ENCODE measurements at places on chromosomes 4 and X.

DNA sequence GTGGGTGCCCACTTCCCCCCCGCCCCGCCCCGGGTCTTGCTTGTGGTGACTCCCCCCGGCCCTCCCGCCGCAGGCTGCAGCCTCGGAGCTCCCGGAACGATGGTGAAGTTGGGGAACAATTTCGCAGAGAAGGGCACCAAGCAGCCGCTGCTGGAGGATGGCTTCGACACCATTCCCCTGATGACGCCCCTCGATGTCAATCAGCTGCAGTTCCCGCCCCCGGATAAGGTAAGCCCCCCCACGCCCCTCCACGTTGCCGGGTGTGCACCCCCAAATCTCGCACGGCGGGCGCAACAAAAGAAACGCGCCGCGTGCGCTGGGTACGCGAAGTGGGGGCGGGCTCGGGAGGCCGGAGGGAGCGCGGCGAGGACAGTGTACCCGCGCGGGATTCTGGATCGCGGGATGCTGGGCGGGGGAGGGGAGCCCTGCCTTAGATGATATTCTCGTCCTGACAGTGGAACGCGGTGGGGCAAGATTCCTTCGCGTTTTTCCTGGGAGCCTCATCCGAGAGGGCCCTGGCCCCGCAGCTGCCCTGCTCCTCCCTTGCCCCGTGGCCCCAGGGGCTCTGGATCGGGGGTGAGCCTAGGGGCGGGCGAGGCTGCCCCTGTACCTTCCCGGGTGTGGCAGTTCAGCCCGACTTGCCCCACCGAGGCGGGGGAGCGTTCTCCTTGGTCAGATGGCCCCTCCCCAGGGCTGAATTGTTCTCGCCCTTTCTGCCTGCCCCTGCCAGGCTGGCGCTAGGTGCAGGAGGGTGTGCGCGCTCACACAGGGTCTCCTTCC is 819 bp downstream of the NSG1 start:
- DNase-seq, result no peak

GRCh38 chr4:137678796-137679195 is 146.5 kb upstream of the PCDH18 start:
- no peak for DNase-seq

DNA sequence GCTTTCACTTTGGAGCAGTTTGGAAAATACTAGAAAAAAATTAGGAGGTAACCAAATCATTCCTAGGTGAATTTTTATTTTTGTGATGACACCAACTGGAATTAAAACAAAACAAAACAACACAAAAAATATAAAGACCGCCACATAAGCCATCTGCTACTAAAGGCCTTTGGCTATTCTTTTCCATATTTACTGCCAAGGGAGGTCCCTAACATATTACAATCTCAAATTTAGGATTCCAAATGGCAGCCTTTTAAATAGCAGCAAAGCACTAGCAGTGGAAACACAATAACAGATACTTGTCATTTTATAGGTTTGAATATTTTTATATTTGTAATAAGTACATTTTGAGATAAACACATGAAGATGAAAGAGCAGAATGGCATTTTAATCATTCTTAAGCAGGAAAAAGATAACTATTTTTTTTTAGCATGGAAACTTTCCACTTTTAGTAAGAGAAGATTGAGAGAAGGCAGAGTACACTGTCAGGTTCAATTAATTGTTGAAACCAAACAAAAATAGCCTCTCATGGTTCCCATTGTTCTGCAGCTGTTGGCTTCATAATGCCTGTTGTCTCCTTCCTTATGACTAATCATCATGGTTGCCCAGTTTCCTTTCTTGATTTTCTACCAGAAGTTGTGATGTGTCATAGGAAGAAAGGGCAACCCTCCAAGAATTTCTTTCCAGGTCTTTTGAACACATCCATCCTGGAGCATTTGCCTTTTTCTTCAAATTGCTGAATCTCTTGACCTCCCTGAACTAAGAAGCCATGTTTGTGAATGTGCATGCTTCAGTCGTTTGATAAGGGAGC is 219.0 kb upstream of the EMCN start:
- no peak for DNase-seq

DNA sequence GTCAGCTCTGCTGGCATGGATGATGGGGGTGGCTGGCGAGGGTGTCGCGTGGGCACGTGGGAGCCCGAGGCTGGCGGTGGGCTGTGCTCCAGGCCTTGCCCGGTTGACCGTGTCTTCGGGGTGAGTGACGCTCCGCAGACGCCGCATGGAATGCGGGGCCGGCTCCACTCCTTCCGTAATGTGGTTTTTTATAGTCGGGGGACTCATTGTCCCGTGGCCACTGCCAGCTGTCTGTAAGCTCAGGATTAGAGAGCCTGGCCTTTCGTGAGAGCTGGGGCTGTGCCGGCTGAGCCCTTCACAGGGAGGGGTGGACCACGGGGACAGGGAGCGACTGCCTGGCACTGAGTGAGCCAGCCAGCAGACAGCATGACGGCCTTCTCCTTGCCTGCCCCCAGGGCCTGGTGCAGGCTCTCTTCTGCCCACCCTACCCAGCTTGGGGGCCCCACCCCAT is 20.4 kb downstream of the DOK7 start:
- DNase-seq, result no peak

DNA sequence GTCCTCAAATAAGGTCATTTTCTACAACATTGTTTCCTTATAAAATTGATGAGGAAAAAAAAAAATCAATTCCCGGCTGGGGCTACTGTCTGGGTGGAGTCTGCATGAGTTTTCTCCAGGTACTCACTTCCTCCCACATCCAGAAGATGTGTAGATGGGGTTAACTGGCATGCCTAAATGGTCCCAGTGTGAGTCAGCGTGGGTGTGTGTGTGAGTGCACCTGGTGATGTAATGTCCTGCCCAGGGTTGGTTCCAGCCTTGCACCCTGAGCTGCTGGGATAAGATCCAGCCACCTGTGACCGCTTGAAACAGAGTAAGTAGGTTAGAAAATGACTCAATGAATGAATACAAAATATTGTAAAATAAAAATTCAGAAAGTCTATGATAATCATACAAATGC is 11.1 kb downstream of the USP26 start:
- no peak for DNase-seq

DNA sequence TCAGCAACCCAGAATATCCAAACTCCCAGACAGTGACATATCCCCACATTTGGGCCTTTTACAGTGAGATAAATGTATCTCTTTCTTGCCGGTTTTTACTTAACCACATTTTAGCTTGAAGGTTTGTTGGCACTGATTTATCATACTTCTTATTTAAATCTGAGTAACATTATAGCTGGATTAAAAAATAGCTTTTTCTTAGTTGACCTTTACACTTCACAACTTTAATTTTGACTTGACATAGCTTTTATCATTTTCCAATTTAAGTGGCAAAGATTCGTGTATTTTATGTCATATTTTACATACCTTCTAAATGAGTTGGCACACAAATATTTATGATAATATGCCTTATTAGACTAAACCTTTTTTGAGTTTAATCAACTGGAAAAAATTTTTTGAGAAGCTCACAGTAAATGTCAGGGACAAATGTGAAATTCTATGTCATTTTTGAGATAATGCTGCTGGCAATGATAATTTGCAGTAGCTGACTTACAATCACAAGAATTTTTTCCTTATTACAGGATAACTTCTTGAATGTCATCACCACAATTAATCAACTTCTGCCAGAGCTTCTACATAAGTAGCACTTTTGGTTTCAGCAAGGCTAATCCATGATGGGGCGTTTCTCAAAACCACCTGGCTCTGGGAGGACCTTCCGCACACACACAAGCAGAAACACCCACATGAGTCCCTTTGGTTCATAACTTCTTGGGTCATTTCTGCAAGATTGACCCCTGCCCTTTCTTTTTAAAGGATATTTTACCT is 80.3 kb downstream of the SYTL5 start:
- no peak for DNase-seq

All from stimulated activated CD4-positive, alpha-beta T cell treated with anti-CD3 and anti-CD28 coated beads, Interleukin-4, amount 100 ng/mL, for 4 hours (primary cell).